ENCODE measurements at places on chromosomes 5 and 9.

DNA sequence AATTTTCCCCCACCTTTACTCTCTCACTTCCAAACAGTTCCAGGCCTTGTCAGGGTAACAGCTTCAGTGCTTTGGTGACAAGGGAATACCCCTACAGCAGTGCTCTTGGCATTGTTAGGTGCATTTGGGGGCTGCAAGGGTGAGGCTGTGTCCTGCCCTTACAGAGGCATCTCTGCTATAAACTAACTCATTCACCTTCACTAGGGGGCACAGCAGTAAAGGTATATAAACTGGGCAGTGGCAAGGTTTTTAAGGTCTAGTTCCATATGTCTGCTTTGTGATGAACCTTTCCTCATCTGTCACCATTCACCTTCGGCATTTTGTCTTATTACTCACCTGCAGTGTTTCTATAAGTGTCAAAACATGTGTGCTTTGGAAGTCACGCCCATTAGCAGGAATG lies 79.1 kb upstream of the GPR151 start:
- DNase-seq, result no peak

- DNase-seq, result no peak
Measured at GRCh38 chr5:124628721-124629596, 117.5 kb downstream of the ZNF608 start.

DNA sequence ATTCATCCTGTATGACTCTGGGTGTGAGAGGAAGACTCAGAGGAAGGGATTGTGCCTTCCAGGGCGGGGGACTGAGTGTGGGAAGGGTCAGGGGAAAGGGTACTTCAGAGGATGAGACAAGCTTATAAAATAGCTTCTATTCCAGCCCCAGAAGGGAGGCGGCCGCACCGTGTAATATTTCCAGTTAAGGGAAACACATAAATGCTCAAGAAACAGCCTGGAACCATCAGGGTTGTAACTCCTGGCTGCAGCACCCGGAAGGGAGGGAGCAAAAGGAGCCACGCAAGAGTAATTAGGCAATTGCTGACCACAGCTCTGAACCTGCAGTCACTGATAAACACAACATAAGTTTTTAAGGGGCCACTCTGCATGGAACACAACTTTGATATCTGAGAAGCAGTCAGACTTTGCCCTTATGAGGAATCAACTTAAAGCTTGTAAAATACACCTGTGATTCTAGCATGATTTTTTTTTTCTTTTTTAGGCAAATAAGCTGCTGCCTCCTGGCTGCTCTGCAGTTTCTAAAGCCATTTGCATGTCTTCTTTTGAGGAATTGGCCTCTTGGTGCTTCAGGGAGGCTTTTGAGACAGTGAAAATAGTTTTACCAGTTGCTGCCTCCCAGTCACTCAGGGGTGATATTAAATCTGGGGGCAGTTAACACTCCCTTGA lies 382.7 kb downstream of the ENC1 start:
- DNase-seq, result no peak

DNA sequence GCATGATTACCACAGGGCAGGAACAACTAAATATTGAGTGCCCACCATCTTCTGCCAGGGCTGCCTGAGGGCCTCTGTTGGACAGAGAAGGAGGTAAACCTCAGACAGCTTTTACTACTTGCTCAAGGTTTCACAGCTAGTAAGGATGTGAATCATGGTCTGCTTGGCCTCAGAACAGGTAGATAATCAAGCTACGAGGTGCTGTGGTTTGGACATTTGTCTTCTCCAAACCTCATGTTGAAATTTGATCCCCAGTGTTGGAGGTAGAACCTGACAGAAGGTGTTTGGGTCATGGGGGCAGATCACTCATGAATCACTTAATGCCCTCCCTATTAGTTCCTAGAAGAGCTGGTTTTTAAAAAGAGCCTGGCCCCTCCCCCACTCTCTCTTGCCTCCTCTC lies 541.2 kb upstream of the TRPC7 start:
- no peak for DNase-seq

GRCh38 chr5:142881784-142882126 lies 111.6 kb downstream of the ARHGAP26 start:
- no peak for DNase-seq

- DNase-seq, result no peak
Measured at GRCh38 chr9:136917902-136918301, 26.6 kb downstream of the FBXW5 start.

- DNase-seq, result no peak
Measured at GRCh38 chr5:111172504-111172903, 51.7 kb upstream of the CAMK4 start.

- no peak for DNase-seq
Measured at GRCh38 chr5:62395210-62395950, 8.3 kb downstream of the DIMT1 start.

DNA sequence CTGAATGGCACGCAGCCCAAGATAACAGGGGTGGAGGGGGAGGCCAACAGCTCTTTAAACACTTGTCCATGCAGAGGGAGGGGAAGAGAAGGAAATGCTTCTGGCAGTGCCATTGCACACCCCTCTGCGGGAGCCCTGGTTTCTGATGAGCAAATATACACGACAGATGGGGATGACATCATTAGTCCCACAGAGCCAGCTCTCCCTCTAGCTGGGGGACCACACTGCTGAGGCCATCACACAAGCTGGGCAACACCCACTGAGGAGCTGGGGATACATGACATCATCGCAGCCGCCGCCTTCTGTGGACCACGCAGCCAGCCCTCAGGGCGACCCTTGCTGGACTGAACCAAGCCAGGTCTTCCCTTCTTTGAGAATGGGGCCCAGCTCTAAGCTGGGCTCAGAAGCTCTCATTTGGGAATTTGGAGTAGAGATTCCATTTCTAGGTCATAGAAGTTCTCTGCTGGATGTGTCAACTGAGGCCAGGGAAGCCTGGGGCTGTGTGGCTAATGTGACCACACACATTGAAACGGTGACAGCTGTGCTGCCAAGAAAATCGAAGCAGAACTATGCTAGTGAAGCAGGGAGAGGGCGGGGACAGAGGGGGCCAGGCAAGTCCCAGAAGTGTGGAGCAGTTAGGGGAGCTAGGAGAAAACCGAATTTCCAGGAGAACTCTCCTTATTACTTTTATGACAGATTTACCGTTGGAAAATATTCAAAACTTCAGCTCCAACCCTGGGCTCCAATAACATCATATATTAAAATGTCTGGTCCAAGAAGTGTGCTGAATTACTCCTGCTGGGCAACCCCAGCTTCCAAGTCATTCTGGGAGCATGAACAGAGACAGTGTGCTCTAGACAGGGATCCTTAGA lies 79.5 kb downstream of the PRRT1B start:
- DNase-seq, result peak; percentile 67

DNA sequence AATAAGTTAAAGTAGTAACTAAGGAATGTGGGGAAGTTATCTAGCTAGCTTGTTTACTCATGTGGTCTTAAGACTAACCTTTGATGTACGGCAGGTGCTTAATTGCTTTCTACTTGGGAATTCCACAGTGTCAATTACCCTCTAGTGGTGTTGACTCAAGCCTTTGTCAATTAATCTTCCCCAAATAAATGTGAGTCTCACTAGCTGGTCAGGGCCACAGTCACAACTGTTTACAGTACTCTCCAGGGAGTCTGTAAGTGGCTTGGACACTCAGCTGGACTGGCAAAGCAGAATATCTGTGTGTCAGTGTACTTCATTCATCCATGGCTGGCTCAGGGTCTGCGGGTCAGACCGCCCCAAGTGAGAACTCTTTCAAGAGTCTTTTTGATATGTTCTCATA lies 30.8 kb downstream of the SMIM3 start:
- DNase-seq, result no peak

DNA sequence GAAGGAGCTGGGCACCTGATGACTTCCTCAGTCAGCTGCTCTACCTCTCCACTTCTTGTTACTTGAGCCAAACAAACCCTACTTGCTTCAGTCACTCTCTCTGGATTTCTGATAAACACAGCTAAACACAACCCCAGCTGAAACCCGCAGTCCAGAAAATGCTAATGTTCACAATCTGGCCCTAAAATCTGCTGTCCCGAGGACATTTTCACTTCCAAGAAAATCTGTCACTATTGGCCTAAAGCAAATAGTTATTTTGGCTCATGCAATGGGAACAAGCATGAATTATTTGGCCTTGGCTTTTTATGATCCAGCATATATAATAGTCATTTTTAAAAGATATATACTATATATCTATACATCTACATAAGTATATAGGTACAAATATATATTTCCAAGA lies 19.1 kb downstream of the FAM81B start:
- no peak for DNase-seq

- no peak for DNase-seq
Measured at GRCh38 chr9:12221470-12221869, 471.7 kb upstream of the TYRP1 start.

GRCh38 chr9:10876333-10876732 lies 263.5 kb upstream of the PTPRD start:
- DNase-seq, result no peak

DNA sequence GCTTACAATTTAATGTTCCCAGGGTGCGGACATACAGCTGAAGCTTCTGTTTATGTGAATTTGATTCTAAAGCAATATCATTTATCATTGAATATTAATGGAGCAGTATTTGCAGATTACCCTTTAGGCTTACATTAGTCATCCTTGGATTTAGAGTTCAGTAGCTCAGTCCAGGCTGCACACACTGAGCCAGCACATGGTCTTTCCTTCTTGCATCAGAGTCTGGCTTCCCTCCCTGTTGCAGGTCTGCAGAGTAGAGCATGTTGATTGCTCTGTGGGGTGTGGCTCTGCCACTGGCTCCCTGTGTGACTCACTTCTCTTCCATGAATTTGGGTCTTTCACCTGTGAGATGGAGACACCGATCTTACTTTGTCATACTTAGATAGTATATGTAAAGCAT lies 36.8 kb downstream of the NSG2 start:
- DNase-seq, result no peak

GRCh38 chr9:17509701-17510100 lies 69.2 kb upstream of the SH3GL2 start:
- DNase-seq, result no peak

GRCh38 chr9:130226112-130226511 lies 39.4 kb upstream of the HMCN2 start:
- DNase-seq, result no peak

DNA sequence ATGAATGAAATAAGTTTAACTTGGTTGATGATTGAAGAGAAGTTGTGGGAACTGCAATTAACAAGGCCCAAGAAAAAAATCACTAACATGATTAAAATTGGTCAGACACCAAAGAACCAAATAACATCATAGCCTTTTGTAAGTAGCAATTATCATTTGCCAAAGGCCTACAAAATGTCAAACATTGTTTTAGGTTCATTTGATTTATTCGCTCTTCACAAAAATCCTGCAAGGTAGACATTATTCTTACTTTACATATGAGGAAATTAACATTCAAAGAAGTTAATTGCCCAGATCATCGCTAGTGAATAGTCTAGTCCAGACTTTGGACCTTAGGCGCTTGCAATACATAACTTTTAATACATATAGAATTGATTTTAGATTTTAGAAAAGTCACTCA lies 2.6 kb downstream of the POLK start:
- DNase-seq, result no peak

GRCh38 chr9:82894961-82895821 lies 167.8 kb downstream of the RASEF start:
- DNase-seq, result no peak

- no peak for DNase-seq
Measured at GRCh38 chr9:120689860-120690259, 24.4 kb downstream of the MEGF9 start.

DNA sequence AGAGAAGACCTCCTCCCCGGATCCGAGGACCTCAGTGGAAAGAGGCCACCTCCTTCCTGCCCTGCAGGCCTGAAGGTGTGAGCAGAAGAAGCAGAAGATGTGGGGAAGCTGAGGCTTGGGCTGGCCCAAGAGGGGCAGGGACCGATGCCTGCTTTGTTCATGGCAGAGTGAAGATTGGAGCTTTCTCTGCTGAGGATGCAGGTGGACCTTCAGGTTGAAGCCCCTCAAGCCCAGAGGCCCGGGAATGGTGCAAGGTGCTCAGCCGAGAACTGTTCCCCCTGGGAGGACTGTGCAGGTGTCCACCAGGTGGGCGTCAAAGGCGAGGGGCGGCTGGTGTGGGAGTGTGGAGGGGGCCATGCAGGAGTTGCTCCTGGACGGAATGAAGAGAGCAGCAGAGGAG lies 277.9 kb upstream of the IRX2 start:
- no peak for DNase-seq

- no peak for DNase-seq
Measured at GRCh38 chr5:68049053-68049713, 166.4 kb upstream of the PIK3R1 start.

- DNase-seq, result peak; percentile 75
Measured at GRCh38 chr9:126882746-126883145, 22.3 kb downstream of the ZBTB34 start.

- DNase-seq, result no peak
Measured at GRCh38 chr5:154380263-154380662, 65.5 kb upstream of the SAP30L start.

DNA sequence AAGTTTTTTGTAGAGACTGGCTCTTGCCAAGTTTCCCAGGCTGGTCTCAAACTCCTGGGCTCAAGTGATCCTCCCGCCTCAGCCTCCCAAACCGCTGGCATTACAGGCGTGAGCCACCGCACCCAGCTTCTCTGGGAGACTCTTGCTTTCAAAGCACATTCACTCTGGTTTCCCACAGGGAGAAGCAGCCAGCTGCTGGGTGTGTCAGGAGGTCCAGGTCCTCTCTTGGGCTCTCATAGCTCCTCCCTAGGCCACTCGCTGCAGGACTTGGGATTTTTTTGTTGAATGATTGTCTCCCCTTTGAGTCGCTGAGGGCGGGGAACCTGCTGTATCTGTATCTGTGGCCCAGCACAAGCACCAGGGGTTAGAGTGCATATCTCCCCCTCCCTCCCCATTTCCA lies 68.4 kb upstream of the RAPGEF1 start:
- DNase-seq, result no peak

- no peak for DNase-seq
Measured at GRCh38 chr9:129656795-129657390, 8.6 kb upstream of the PRRX2 start.

GRCh38 chr9:104927216-104927911 lies 591 bp downstream of the ABCA1 start:
- peak; percentile 30 for DNase-seq

DNA sequence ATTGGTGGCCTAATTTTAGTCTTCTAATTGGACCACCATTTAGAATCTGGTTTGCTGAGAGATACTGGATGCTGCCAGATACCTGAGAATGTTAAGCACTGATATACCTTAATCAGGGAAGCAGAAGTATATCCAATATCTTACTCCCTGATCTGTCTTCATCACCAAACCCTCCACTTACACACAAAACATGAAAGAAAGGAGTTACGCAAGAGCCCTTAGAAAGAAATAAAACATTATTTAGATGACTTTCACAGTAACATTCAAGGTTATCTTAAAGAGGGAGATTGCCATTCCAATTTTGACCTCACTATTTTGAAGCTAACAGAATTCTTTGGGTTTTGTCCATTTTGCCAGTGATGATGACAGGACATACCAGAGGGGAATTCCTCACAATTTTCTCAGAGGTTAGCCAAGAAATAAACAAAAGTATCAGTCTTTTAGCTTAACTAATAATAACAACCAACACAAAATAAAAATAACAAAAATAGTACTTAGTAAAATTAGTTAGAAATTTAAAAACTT lies 496.1 kb downstream of the NFIB start:
- no peak for DNase-seq

DNA sequence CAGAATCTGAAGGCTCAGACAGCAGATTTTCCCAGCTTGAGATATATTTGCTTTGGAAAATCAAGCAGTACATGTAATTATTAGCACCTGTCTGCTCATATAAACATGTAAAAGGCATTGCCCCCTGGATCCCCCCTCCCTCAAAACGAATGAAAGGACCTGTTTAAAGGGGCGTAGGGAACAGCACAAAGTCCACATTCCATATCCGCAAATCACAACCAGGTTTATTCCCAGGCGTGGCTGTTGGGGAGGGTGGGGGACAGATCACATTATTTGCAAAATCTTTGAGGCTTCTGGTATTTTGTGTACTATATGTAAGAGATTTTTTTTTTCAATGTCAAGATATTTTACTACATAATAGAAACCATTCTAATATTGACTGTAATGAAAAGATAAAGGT lies 8.7 kb upstream of the MRPS2 start:
- DNase-seq, result no peak
